ENCODE measurements at places on chromosomes 3 and 15. TPM values are rescaled to one million over a fixed set of nuclear protein-coding genes. Genes with fewer than 3 reads are reported as not detected.
A peak's percentile ranks its signal among the peaks of the same experiment; 100 is the strongest.

- DNase-seq: no peak
Measured at GRCh38 chr3:66554178-66554577, 53.4 kb upstream of the LRIG1 start.

Gene YEATS2
- total RNA-seq: 37.5 TPM

Gene LTK
- 0.18 TPM for total RNA-seq

Gene TCAIM
- total RNA-seq: 23.1 TPM

GRCh38 chr15:42104095-42104891, 9.9 kb upstream of the PLA2G4D start:
- no peak for DNase-seq

DNA sequence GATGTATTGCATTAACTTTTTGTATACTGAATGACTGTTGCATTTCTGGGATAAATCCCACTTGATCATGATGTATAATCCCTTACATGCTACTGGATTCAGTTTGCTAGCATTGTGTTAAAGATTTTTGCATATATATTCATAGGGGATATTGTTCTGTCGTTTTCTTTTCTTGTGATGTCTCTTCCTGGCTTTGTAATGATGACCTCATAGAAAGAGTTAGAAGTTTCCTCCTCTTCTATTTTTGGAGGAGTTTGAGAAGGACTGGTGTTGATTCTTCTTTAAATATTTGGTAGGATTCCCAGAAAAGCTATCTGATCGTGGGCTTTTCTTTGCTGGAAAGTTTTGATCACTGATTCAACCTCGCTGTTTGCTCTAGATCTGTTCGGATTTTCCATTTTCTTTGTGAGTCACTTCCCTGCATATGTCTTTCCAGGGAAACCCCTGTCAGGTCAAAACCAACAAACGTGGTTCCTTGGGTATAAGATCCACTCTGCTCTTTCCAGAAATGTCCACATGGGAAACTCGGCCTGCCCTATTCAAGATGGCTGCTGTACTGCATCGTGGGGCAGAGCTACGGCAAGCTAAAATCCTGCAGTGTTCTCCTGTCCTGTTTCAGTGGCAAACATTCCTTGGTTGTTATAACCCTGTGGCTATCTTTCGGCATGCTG, 120.4 kb downstream of the GABRG3 start:
- no peak for DNase-seq

Gene FRMD5
- total RNA-seq: 25.1 TPM

GRCh38 chr3:118473343-118473742, 561.3 kb downstream of the IGSF11 start:
- DNase-seq: no peak

GRCh38 chr15:79248183-79248582, 34.3 kb upstream of the ANKRD34C start:
- no peak for DNase-seq

DNA sequence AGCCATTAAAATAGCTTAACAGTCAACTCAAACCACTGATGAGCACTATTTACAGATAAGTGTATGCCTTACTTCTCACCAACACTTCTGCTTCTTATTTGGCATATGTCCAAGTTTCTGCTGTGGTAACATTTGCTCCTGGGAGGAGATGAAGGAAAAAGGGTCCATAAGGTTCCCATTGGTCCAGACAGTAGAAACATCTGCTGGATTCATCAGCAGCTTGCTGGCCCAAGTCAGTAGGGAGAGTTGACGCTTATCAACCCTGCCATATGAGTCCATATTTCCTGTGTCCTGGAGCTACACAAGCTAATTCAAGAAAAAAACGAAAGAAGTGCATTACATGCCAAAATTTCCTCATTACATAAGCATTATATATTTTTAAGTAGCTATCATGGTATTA, 824.5 kb downstream of the CADM2 start:
- no peak for DNase-seq

Gene SNURF
- total RNA-seq: 10.4 TPM

Gene DPPA2
- not detected for total RNA-seq

DNA sequence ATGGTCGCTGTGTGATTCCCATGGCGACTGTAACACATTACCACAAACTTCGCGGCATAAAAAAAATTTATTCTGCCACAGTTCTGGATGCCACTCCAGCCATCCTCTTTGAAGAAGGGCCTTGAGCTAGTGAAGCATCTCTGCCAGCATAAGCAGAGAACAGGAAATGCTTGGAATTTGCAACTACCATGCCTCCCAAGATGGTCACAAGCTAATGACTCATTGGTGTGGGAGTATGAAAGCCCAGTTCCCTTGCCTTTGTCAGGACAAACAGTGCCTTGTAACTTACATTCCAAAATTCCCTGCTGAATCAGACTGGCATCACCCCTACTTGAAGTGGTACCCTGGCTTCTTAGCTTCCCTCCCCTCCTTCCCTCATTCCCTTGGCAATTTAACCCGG, 129.7 kb downstream of the PROS1 start:
- DNase-seq: peak; percentile 22

Gene SCAANT1
- total RNA-seq: not detected

- no peak for DNase-seq
Measured at GRCh38 chr3:168973206-168973605, 690.3 kb downstream of the MECOM start.

DNA sequence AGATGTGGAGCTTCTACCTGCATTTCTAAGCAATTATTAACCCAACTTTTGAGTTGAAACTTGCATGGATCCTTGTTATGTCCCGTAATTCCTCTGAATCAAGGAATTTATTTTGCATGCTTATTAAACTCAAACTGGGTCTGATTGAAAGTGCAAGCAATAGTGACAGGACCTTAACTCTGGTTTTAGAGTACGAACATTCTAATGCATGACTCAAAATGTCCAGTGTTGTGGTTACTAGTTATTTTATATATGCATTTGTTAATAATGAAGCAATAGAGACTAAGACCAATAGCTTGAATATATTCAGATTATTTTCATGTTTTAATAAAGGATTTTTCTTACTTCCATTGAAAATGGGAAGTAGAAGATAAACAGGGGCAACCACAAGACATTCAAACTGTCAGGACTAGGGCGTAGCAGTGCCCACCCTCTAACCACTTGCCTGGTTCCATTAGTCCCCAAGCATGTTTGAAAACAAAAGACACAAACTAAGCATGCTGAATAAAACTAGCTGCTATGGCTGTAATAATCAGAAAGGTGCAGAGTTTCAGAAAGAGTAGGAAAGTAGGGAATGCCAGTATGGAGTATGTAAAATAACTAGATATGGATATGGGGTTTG, 28.1 kb downstream of the OIP5 start:
- no peak for DNase-seq

Gene TERC
- total RNA-seq: 108 TPM

Gene CALML4
- 2.9 TPM for total RNA-seq

Gene HDGFL3
- 86.5 TPM for total RNA-seq

DNA sequence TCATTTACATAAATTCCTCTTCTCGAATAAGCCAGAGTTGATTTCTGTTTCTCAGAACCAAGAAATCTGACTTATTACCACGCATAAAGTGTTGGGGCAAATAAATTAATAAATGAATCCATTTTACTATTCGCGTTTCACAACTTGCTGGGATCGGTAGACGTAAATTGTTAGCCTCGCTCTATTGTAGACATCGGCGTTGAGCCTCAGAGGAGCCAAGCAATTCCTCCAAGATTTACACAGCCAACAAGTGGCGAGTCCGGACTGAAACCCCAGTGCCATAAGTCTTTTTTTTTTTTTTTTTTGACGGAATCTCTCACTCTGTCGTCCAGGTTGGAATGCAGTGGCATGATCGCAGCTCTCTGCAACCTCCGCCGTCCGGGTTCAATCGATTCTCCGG, 8.9 kb downstream of the KLHL6 start:
- DNase-seq: no peak

Gene TPRG1
- 0.13 TPM for total RNA-seq

Gene ALPK3
- total RNA-seq: 13.5 TPM

Gene DPPA4
- total RNA-seq: not detected

- DNase-seq: no peak
Measured at GRCh38 chr3:15499536-15499935, 22.0 kb downstream of the COLQ start.

DNA sequence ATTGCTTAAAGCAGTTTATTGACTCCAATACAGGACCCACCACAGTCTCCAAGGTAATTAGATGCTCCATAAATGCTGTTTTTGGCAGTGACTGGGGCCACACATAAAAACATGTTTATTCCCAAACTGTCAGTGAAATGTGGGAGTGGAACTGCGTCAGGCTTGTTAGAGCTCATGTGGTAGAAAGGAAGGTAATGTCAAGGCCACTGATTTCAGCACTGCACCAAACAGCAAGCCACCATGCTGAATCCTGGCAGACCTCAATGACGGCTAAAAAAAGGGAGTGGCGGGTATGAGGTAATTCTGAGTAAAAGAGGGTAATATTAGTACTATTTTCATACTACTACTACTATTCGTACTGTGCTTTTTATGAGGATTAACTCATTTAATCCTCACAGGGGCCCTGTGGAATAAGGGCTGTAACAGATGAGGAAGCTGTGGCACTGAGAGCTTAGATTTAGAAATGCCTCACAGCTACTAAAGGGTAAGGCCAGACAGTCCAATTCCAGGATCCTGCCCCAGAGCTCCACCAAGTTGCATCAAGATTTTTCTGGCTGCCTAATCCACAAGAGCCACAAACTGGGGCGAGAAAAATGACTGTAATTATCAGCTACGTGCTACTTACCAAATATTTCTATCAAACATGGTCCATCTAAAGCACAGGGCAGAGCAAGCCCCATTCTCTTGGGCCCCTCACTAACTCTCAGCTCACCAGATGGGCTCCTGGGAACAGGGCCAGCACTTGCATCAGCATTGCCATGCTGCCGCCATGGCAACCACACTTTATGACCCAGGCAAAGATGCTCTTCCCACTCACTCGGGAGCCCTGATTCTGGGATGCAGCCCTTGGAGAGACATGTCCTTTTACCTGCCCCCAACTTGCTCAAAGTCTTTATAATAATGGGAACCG, 83.6 kb upstream of the SPATA12 start:
- DNase-seq: no peak

DNA sequence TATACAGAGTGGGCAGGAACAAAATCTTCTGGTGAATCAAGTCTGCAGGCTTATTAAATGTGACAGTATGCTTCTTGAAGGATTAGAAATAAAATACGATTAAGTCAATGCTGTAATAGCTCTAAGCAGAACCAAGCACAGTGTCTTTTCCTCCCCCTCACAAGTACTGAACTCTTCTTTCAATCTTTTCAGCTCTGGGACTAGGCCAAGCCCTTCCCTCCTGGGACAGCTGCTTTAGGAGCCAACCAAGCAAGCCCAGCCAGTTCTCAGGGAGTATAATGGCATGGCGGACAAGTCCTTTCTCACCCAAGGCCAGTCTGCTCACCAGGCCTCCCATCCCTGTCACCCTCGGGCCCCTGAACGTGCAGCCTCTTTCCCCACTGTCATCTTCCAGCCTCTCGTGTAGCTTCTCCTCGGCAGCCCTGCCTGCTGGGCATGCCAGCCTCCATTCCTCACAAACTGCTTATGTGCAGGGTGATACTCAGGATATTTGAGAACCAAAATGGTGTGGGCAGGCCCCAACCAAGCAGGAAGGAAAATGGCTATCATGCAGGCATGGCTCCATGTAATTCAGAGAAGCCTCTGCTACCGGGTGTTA, 8.4 kb upstream of the PPP1R2 start:
- DNase-seq: no peak

DNA sequence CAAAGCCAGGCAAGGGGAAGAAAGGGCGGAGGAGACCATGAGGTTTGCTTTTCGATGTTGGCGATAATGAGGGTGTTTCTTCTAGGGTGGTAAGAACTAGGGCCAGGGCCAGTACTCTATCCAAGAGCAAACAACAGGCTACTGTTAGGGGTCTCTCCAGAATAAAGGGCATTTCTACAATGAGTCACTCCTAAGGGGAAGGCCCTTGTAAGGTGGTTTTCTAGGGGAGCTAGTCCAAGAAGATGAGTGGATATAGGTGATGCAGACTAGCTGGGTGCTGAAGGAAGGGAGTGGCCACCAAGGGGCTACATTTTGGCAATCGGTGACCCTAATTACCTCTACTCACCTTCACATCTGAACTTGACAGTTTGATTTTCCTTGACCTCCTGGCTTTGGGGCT, 148.5 kb upstream of the HACD2 start:
- DNase-seq: no peak

- DNase-seq: peak; percentile 33
Measured at GRCh38 chr3:65170390-65171042, 482.7 kb upstream of the ADAMTS9 start.

GRCh38 chr3:97680696-97681095, 83.9 kb upstream of the ARL6 start:
- no peak for DNase-seq

Gene CILP
- total RNA-seq: not detected

Gene SLC22A14
- total RNA-seq: 0.14 TPM

Gene ATP8B4
- total RNA-seq: not detected

Gene HRH1
- 14.6 TPM for total RNA-seq

Gene CD80
- total RNA-seq: not detected

DNA sequence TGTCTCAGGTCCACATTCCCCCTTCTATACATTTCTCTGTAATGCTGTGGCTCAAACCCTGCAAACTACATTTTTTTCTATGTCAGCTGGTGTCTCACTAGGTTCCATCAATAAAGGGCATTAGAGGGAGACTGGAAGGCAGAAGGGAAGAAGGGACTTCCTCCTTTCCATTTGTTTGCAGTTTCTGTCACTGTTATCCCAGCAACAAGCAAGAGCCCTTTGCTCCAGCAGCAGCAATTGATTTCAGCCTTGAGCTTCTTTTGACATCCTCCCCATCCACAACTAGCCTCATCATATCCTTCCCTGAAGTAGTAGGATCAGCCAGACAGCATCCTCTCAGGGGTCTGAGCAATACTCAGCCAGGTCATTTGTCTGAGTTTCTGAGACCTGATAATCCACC, 5.3 kb upstream of the NCK1 start:
- DNase-seq: no peak

DNA sequence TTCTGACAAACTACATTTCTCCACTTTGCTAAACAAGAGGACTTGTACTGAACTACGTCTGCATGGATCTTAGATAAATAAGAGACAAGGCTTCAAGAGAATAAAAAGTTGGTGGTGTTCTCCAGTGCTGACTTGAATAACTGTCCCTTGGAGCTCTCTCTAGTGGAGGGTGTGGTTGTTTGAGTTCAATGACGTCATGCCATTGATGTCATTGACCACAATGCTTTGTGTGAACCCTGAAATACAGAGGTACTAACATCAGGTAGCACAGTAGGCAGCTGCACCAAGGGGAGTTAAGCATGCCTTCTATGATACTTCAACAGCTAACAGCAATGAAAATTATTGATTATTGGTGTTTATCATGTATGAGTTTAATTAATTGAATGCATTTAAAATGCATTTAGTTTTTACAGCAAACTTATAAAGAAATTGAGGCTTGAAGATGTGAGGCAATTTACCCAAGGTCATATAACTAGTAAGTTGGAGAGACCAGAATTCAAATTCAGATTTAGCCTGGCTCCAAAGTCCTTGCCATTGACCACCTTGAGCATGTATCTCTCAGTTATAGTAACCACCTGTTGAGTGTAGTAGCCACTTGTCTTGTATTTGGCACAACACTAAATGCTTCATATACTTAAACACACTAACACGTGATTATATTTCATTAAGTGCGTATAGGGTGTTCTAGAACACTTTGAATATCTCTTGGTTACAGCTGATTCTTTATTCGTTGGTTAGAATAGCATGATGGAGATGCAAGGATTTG, 126.0 kb upstream of the ANKRD28 start:
- no peak for DNase-seq

Gene KCNAB1
- 0.40 TPM for total RNA-seq

- DNase-seq: no peak
Measured at GRCh38 chr3:98531622-98532274, at the start of gene GPR15. GPR15 (plus strand) TSS chr3:98531978; CDS start chr3:98532034, 56 bp downstream.
